ENCODE measurements at places on chromosomes 6 and 20.
A peak's percentile ranks its signal among the peaks of the same experiment; 100 is the strongest.

DNA sequence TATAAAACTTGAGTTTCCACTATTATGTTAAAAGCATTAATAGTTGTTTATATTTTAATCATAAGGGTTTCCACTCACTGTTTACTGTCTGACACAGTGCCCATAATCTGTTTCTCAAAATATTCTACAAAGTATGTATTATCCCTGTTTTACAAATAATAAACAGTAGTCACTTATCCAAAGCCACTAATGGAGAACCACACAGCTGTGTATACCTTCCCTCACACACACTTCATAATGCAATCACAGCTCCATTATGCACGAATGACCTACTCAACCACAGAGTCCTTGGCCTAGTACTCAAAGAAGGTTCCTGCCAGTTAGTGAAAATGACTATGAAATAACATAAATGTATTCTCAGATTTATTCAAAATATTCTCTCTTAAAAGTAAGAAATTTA, 103.1 kb downstream of the EPB41L2 start:
- H3K36me3 ChIP-seq: peaks cover 6% of the 10 kb centered on the region
- H3K4me1 ChIP-seq: peaks cover 11% of the 10 kb centered on the region
- H3K27ac ChIP-seq: no peak overlapping the region
- no peak overlapping the region for H3K4me3 ChIP-seq

- no peak overlapping the region for H3K27ac ChIP-seq
- peaks cover 7% of the 10 kb centered on the region for H3K36me3 ChIP-seq
- DNase-seq: no peak
- peaks cover 18% of the 10 kb centered on the region for H3K27me3 ChIP-seq
- peak overlapping the region; percentile 85 for H3K4me3 ChIP-seq
- peaks cover 22% of the 10 kb centered on the region for H3K4me1 ChIP-seq
Observed at GRCh38 chr6:132512342-132512637, 626 bp downstream of the STX7 start.

DNA sequence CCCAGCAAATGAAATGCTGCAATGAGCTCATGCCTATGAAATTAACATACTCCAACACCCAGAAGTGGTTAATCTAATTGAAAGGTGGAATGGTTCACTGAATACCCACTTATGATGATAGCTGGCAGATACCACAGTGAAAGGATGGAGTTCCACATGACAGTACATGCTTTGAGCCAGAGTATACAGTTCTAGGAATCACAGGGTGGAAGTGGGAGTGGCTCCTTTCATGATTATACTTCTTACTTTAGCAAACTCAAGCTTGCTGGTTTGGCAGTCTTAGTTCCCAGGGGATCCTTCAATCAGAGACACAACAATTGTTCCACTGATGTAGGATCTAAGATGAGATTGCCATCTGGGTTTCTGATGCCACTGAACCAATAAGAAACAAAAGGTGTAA, 21.5 kb downstream of the CD164 start:
- H3K4me3 ChIP-seq: no peak overlapping the region
- no peak for DNase-seq
- H3K36me3 ChIP-seq: peaks cover 87% of the 10 kb centered on the region
- H3K27ac ChIP-seq: no peak overlapping the region
- H3K27me3 ChIP-seq: no peaks in the 10 kb centered on the region

DNA sequence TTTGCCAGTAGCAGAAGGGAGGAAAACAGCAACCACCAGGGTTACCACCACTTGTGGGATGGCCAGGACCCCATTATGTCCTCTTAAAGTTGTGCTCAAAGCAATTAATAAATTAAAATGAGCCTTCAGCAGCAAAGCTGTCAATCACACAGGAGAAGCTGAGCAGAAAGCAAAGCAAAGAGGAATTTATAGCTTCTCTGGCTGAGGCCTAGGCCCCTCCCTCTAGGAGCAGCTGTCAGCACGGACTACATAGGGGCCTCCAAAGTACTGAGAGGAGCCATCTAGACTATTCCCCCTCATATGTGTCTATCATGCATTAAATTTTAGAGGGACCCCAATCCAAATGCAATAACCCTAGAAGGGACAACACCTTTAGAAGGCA, 6.4 kb downstream of the CCND3 start:
- H3K4me3 ChIP-seq: no peak overlapping the region
- no peaks in the 10 kb centered on the region for H3K27me3 ChIP-seq
- H3K36me3 ChIP-seq: peaks cover 36% of the 10 kb centered on the region
- H3K27ac ChIP-seq: no peak overlapping the region
- peaks cover 23% of the 10 kb centered on the region for H3K4me1 ChIP-seq

- H3K27me3 ChIP-seq: no peaks in the 10 kb centered on the region
- peaks cover 64% of the 10 kb centered on the region for H3K4me1 ChIP-seq
- peak overlapping the region; percentile 43 for H3K4me3 ChIP-seq
- H3K36me3 ChIP-seq: peaks cover 25% of the 10 kb centered on the region
- DNase-seq: no peak
Observed at GRCh38 chr6:139370283-139370998, 4.0 kb downstream of the CITED2 start.

DNA sequence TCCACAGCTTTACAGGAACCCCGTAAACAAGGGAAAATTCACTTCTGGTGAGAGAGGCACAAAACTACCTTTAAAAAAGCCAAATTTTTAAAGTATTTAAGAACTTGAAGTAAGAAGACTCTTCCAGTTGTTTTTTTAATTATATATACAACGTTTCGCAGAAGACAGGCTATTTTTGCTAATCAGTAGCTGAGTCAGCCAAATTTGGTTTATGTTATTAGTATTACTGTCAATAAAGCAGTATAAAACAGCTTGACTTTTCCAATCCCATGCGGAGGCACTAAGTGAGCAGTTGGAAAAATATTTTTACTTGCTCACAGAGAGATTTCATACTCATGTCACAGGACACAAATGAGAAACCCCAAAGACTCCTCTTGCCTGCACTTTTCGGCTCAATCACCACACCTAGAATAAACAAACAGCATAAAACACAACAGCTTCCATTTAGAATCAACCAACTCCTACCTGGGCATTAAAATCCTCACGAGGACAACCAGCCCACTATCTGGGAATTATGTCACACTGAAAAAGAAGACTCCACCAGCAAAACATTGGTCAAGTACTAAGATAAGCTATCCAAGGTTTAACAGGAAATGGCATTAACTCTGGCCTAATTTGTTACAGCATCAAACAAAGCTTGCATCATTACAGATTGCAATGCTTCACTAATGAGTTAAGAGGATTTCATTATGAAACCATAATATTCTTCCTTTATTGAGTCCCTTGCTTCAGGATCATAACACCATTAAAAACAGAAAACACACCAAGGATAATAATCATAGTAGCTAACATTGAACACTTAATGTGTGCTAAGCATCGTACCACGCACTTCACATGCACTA, 26.3 kb downstream of the ELOVL5 start:
- no peaks in the 10 kb centered on the region for H3K27me3 ChIP-seq
- DNase-seq: no peak
- H3K36me3 ChIP-seq: peaks cover 4% of the 10 kb centered on the region
- peak overlapping the region; percentile 89 for H3K27ac ChIP-seq
- H3K4me1 ChIP-seq: peaks cover 43% of the 10 kb centered on the region
- H3K4me3 ChIP-seq: no peak overlapping the region

GRCh38 chr20:33693741-33694638, 7.8 kb upstream of the E2F1 start:
- peaks cover 20% of the 10 kb centered on the region for H3K27me3 ChIP-seq
- no peak overlapping the region for H3K4me3 ChIP-seq
- H3K36me3 ChIP-seq: peaks cover 11% of the 10 kb centered on the region
- peaks cover 17% of the 10 kb centered on the region for H3K4me1 ChIP-seq
- peak; percentile 30 for DNase-seq

- H3K4me1 ChIP-seq: peaks cover 43% of the 10 kb centered on the region
- no peak overlapping the region for H3K27ac ChIP-seq
- DNase-seq: no peak
- no peak overlapping the region for H3K4me3 ChIP-seq
- H3K36me3 ChIP-seq: no peaks in the 10 kb centered on the region
Observed at GRCh38 chr6:148263961-148264360, 78.7 kb upstream of the SASH1 start.

DNA sequence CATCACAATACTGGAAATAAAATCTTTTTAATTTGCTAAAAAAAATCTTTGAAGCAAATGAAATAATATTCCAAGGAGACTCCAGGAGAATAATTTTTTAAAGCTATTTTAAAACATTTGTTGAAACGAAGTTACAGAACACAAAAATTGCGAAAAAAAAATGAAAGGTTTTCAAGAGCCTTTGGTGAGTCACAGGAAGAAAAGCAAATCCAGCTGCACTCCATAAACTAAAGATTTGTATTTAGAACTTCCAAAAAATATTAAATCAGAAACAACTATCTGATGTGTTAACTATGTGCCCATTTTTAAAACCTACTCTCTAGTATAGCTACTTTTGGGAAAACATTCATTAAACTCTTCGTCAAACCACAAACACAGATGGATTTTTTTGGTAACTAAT, 23.6 kb downstream of the PDSS2 start:
- no peaks in the 10 kb centered on the region for H3K27me3 ChIP-seq
- peaks cover 6% of the 10 kb centered on the region for H3K4me1 ChIP-seq
- H3K4me3 ChIP-seq: no peak overlapping the region
- DNase-seq: no peak
- no peaks in the 10 kb centered on the region for H3K36me3 ChIP-seq

- H3K4me1 ChIP-seq: no peaks in the 10 kb centered on the region
- H3K27me3 ChIP-seq: peaks cover 2% of the 10 kb centered on the region
- DNase-seq: no peak
- H3K4me3 ChIP-seq: no peak overlapping the region
Observed at GRCh38 chr20:8834851-8835250, 234.0 kb upstream of the PLCB4 start.

DNA sequence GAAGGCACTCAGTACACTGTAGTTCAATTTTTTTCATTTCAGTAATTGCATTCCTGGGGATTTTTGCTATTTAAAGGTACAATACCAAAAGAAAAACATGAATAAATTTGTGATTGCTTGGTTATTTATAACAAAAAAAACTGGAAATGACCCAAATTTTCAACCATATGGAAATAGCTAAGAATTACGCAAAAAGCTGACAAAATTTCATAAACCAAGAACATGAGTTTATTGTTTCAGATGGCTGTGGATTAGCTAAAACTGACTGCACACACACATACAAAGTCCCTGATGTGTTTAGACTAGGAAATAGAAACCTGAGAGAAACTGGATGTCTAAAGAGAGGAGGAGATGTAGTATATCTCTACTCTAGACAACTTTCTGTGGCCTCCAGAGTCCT, 718.4 kb upstream of the CHD6 start:
- no peaks in the 10 kb centered on the region for H3K27me3 ChIP-seq
- H3K4me3 ChIP-seq: no peak overlapping the region
- no peak overlapping the region for H3K27ac ChIP-seq

Data from WTC11 (cell line).